ENCODE measurements at places on chromosomes 12 and 14.

- DNase-seq = no peak
Measured at GRCh38 chr14:69580009-69580577, 5.4 kb upstream of the CCDC177 start.

GRCh38 chr12:2163177-2163941 lies 110.6 kb downstream of the CACNA1C start:
- peak; percentile 44 for DNase-seq

DNA sequence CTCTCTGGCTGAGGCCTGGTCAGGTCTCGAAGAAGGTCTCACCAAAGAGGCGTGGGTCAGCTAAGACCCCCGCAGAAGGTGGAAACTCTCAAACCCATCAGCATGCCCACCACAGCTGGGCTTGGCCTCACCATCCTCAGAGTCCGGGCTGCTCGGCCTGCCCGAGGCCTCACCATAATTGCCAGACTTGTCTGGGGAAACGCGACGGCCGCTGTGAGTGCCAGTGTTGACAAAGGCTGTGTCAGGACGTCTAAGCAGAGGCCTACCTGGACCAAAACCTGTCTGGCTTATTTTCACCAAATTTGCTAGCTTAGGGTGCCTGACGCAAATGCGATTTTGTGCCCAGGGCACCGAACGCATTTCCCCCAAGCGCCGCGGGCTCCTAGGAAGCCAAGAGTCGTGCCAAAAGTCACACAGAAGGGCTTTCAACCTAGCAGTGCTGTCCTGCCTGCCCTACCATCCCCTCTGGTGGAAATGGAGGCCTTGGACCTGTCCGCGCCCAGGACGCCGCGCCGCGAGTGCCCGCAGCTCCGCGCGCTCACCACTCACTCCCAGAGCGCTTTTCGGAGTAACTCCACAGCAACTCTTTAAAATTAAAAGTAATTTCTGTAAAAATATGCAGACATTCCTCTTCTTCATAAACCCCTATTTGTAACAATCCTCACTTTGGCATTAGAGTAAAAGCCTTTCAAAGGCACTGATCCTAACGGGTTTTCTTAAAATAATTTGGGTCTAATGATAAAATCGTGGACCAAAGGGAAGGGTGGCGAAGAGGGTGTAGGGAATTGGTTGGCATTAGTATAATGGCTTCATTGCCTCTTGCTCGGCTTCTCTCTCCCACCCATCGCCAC lies 1.2 kb upstream of the ALX1 start:
- DNase-seq = no peak

DNA sequence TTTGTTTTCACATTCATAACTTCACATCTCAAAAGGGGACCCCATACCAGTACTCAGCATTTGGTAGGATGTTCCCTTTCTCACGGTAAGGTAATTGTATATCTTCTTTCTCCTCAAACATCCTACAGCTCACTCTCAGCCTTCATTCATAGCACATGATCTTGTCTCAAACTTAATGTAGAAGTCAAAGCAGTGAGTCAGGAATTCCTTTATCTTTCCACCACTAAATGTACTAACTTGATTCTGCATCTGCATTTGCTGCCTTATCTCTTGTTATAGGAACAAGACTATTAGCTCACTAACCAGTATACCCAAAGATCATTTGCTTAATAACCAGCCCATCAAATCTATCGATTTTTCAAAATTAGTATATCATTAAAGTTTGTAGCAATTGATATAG lies 22.9 kb downstream of the CPSF2 start:
- DNase-seq = no peak

DNA sequence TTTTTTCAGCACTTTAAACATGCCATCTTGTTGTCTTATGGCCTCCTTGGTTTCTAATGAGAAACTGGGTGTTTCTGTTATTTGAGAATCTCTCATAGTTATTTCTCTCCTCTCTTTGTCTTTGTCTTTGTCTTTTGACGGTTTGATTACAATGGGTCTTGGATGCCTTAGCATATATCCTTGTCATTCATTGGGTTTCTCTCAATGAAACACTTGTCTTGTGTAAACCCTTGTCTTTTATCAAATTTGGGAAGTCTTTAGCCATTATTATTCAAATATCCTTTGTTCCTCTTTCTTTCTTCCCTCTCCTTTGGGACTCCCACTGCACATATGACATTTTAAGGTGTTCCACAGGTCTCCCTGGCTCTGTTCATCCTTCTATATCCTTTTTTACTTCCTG lies 373.5 kb upstream of the TBX3 start:
- no peak for DNase-seq

DNA sequence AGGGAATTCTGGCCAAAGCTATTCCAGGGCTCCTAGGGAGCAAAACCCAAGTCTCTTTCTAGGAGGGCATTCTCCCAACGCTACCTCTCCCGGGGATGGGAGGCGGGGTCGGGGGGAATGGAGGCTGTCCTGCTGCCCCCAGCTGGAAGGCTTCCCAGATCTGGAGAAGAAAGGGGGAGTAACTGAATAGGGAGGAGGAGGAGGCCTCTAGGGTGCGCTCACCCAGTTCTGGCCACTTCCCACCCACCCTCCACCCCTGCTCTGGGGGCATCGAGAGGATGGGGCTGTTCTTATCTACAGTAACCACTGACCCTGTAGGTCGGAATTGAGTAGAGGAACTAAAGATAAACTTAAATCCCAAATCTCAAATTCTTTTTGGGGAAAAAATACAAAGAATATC lies 579 bp upstream of the RNASE1 start:
- DNase-seq = no peak

DNA sequence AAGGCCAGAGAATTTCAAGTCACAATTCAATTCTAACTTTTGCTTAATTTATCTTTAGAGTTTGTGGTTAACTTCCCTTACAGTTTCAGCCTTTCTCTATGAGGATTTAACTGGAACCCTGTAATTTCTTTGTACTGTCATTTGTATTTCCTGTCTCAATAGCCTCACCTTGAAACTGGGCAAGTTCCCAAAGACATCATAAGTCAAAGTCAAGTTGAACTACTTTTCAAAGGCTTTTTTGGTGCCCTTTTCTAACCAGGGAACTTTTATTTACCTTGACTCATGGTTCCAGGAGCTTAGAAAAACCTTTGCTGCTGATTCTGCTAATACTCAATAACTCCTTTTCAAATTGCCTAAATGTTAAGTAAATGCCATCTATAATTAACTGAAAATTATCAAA lies 200.8 kb upstream of the KRR1 start:
- DNase-seq = no peak

GRCh38 chr14:90760078-90760444 lies 56.2 kb downstream of the TTC7B start:
- DNase-seq = no peak

- DNase-seq = no peak
Measured at GRCh38 chr12:57142727-57143126, 4.7 kb downstream of the LRP1-AS start.

DNA sequence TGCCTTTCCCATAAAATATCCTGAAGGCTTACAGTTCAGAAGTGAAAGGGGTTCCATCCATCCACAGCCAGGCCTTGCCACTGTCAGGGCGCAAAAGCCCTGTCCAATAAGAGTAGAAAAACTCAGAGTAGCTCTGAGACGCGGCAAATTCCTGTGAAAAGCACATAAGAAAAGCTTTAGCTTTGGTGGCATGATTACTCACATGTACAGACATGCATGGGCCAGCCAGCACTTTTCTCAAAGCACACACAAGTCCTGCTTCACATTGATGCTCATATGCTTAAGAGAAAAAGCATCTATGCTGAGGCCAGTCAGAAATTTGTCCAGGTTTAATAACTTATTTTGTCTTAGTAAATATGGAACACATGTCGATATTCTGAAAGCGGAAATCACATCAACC lies 25.5 kb downstream of the CLEC1A start:
- DNase-seq = no peak

DNA sequence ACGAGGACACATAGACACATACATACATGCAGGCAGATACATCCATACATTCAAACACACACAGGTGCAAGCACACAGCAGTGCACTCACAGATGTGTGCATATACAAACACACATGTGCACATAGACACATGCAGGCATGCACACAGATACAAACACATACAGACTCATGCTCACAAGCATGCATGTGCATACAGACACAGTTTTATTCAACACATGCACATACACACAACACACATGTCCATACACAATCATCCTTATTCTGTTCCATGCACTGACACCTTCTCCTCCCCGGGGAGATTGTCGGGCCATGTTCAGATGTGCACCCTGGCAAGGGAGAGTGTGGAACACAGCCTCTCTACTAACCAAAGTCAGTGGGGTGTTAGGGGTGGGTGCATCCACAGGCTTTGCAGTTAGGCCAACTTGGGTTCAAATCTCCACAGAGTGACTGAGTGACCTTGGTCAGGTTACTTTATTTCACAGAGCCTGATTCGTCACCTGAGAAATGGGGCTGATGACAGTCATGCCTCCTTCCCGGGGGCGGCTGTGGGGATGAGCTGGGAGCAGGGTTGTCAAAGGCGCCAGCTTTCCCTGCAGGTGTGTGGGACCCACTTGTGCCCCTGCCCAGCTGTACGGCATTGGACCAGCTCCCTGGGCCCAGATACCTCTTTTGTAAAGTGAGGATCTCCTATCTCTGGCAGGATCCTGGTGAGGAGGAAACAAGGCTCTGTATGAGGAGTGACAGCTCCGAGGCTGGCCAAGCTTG lies 250.1 kb downstream of the SLC41A2 start:
- DNase-seq = no peak

- no peak for DNase-seq
Measured at GRCh38 chr14:70726651-70727375, 82.5 kb downstream of the MAP3K9 start.

DNA sequence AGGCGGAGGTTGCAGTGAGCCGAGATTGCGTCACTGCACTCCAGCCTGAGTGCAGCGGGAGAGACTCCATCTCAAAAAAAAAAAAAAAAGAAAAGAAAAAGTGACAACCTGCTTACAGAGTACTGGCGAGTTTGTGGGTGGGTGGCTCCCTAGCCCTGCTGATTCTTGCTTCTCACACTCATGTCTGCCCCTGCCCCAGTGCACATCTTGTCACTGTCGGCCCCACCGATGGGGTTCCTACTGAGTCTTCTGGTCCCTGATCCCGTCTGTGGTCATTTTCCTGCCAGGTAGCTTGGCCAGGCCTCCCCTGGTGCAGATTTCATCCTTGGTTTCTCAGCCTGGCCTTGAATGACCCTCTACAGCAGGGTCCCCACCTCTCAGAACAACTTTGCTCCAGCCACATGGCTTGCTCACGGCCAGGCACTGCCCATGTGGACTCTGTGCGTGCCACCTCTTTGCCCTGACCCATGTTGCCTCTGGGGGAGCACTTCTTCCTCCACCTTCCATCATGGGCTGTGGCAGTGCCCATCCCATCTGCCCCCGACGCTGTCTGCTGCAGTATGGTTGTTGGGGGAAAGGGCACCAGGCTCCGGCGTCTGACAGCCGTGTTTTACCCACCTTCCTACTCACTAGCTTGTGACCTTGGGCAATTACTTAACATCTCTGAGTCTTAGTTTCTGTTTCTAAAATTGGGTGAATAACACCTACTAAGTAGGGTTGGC lies 2.1 kb upstream of the PTPN6 start:
- DNase-seq = no peak

DNA sequence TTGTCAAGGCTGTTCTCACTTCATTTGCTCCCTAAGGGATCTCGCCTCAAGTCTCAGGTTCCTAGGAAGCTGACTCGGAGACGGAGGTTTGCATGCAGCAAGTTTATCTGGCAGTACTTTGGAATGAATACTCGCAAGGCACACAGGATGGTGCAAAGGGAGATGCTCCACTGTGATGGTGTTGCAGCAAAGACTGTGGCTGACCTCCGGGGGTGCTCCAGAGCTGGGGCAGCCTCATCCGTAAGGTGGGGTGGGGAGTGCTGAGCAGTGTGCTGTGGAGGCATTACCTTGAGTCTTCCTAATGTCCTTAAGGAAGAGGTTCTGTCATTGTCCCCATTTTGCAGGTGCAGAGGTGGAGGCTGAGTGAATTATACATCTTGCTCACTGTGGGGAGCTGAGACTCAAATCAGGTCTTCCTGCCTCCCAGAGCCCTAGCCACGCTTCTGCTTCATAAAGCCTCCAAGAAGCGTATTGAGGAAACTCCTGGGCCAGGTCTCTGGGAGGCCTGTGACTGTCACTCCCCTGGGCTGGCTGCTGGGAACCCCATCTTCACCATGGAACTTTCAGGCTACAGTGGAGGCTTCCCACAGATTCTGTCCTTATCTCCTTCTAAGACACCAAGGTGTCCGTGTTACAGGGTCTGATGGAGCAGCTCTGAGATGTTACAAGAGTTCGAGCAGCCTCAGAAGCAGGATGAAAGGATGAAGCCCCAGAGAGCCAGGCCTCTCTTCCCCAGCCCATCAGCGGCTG lies 39.5 kb downstream of the GALNT16 start:
- DNase-seq = no peak

GRCh38 chr12:67517181-67517887 lies 131.2 kb upstream of the DYRK2 start:
- peak; percentile 83 for DNase-seq

GRCh38 chr12:54796991-54797390 lies 57.3 kb upstream of the MUCL1 start:
- no peak for DNase-seq

- DNase-seq = no peak
Measured at GRCh38 chr12:22687361-22688076, 62.5 kb downstream of the ETNK1 start.

DNA sequence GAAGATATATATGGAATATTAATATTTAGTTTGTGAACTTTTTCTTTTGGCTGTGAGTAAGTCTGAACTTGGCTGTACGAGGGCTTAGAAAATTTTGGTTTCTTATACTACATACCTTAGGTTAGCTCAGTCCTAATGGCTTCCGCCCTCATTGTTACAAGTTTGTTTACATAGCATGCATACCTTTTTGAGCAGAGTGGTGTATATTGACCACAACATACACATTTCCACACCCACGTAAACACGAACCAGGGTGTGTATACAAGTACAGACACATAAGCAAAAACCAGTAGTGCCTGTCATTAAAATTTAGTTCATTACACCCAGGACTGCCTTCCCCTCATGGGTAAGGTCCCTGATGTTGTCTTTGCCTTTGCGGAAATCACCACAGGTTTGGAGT lies 230.2 kb upstream of the RGS6 start:
- DNase-seq = no peak

GRCh38 chr12:4240161-4240783 lies 33.3 kb upstream of the CCND2 start:
- DNase-seq = no peak

DNA sequence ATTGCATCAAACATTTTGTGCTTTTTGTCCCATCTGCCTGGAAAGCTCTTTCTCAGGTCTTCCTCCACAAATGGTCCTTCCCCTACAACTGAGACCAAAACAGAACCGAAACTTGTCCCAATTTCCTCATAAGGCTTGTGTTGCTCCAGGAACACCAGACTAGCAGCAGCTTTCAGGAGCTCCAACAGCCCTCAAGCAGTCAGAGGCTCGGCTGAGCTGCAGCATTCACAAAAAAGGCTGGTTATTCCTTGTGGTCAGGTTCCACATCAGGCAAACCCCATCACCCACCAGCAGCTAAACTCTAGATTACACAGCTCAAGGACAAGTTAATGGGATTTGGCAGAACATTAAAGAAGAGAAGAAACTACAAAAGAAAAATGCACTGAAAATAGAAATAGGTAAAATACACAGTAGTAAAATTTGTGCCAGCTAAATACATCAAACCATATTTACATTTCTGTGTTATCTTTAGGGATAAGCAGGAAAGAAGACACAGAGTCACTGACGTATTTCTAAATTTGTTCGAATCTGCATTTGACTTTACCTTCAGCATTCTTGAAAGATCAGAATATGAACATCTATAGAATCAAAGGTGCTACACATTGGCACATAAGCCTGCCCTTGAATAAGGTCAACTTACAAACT lies 141.2 kb downstream of the STXBP6 start:
- no peak for DNase-seq

- DNase-seq = no peak
Measured at GRCh38 chr14:74202113-74202512, 37.1 kb upstream of the VSX2 start.

Data from pancreas (tissue), 10 donors.